Thoracic aorta (tissue), 2 donors: ENCODE measurements at places on chromosomes 2 and 18.

- no peak for DNase-seq
Measured at GRCh38 chr2:106274668-106275067, 80.6 kb upstream of the UXS1 start.

DNA sequence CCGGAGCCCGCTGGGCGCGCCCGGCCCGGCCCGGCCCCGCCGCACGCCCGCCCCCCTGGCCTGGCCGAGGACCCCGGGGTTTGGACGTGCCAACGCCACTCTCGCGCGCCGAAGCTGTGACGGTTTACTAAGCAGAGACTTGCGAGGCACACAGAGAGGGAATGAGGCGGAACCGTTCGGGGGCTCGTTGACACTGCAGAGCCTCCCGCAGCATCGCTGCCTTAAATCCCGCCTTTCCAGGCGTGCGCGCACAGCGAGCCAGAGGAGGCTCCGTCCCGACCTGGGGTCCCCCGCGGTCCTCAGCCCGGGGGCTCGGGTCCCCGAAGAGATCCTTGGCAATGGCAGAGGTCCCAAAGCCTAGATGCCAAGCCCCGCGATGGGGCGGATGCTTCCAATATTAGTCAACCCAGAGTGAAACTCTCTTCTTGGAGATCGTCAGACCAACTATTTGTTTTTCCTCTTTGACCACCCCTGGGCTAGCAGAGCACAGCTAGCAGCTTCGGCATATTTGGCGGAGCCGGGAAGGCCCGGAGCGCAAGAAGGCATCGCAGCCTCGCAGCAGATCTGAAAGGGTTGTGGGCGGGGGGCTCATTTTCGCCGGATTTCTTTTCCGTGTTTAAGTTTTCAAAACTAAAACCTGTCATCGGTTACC lies at the start of gene ZNF385B:
TSS of gene ZNF385B (minus strand) at position 197 of the 652 bp plus-strand sequence.
- DNase-seq: no peak

DNA sequence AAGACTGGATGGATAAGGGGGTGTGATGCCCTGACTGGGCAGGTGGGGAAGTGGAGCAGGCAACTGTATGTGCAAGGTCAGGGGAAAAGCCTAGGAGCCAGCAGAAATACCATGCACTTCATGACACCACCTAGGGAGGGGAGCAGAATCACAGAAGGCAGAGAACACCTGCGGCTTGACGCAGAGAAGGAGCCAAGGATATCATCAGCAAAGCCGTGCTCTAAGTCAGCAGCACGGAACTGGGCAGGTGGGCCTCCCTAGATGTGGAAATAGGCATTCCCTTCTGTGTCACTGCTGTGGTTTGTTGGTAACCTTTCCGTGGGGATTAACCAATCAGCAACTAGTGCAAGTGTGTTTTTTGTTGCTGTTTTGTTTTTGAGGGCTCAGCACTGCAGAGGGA lies 41.3 kb downstream of the HDLBP start:
- DNase-seq: no peak

DNA sequence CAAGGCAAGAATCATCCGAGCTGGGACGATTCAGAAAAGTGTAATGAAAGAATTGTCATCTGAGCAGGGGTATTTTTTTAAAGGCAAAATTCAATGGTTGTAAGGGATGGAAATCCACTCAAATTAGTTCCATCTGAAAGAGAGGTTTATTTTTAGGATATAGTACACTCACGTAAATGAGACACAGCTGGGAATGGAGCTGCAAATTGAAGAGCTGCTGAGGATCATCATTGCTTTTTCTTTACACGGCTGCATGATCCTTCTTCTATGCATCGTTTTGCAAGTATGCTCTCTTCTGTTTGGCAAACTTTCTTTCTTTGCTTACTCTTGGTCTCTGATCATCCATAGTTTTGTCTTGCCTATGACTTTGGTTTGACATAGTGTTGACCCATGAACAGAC lies 27.4 kb upstream of the CUL3 start:
- no peak for DNase-seq

DNA sequence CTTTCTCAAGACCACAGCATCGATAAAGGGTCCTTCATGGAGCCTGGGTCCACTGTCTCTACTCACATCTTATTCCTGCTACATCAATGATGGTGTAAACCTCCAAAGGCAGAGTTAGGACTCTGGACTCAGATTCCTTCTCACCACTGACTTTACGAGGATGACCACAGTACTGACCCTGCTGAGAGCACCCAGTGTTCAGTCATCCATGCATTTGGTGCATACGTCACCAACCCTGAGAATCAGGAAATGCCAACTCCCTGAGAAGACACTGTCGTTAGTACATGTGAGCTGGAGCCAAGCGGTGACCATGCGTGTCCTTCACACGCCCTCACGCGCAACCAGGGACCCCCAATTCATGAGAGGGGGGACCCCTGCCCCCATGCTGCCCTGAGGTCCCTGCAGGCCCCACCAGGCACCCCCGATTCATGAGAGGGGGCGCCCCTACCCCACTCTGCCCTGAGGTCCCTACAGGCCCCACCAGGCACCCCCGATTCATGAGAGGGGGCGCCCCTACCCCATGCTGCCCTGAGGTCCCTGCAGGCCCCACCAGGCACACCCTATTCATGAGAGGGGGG lies 178.4 kb upstream of the TPO start:
- no peak for DNase-seq

- DNase-seq: no peak
Measured at GRCh38 chr2:10826026-10826425, 13.4 kb upstream of the PDIA6 start.
